ENCODE measurements at places on chromosomes 16 and 17. TPM values are rescaled to one million over a fixed set of nuclear protein-coding genes. Genes with fewer than 3 reads are reported as not detected.
A peak's percentile ranks its signal among the peaks of the same experiment; 100 is the strongest.

DNA sequence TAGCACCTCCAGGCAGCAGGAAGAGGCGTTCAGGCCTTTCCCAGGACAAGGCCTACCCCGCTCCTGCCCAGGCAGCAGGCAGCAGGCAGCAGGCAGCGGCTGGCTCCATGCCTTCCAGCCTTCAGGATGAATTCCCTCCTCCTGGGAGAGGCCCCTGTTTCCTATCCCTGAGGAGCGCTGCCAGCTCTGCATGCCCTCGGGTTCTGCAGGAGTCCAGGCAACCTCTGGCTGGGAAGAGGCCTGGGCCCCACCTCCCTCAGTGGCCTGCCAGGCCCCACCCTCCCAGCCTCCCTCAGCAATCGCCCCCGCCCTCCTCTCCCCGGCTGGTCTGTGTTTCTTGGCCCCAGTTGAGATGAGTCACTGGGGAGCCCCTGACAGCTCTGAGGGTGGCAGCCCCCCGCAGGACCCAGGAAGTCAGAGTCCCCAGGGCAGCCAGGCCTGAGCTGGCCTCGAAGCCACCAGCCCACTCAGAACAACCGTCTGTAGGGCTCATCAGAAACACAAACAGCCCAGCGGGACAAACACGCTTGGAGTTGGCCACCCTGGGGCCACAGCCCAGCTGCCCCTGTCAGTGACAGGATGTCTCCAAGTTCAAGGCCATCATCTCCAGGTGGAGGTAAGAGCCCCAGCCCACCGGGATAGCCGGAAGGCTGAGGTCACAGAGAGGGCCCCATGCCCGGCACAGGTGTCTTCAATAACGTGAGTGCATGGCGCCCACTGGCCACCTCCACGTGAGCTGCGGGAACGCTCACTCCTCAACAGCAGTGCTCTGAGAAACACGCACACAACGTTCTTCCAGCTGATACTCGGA, 39.5 kb upstream of the CIBAR2 start:
- DNase-seq, result peak; percentile 87

DNA sequence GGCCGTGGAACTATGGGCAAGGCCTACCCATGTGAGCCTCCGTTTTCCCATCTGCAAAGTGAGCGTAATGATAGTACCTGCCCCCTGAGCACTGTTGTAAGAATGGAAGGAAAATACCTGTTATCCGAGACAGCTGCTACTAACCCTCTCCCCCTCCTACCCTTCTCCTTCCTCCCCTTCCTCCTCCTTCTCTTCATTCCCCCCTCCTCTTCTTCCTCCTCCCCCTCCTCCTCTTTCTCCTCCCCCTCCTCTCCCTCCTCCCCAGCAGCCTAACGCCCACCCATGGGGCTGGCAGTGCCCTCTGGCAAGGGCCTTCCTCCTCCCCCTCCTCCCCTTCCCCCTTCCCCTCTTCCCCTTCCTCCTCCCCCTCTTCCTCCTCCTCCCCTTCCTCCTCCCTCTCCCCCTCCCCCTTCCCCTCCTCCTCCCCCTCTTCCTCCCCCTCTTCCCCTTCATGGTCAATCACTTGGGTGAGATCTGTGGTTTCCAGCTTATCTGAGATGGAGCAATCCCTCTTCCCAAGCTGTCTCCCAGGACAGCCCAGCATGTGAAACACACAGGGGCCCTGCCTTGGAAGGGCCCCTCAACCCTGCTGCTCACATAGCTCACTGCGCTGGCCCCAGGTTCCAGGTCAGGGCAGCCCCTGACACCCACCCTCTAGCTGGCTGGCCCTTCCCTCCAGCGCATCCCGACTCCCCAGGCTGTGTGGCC, 6.4 kb downstream of the ZFPM1 start:
- no peak for DNase-seq

GRCh38 chr17:9941305-9941704, 36.2 kb upstream of the RCVRN start:
- no peak for DNase-seq

Gene SEZ6L2
- 0.43 TPM for total RNA-seq

Gene SLC52A1
- total RNA-seq, result not detected
